ENCODE measurements at places on chromosomes 11 and 22.

DNA sequence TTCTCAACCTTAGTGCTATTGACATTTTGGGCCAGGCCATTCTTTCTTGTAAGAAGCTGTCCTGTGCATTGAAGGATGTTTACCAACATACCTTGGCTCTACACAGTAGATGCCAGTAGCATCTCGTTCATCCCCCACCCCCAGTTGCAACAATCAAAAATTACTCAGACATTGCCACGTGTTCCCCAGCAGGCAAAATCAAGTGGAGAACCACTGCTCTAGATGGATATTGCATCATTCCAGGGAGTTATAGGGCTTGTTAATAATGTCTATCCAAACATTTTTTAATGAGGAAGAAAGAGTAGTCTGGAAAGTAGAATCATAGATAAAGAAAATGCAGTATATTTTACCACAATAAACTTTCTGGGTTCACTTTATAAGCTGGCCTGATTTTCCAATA lies 64.1 kb downstream of the PRMT3 start:
- no peak for DNase-seq

DNA sequence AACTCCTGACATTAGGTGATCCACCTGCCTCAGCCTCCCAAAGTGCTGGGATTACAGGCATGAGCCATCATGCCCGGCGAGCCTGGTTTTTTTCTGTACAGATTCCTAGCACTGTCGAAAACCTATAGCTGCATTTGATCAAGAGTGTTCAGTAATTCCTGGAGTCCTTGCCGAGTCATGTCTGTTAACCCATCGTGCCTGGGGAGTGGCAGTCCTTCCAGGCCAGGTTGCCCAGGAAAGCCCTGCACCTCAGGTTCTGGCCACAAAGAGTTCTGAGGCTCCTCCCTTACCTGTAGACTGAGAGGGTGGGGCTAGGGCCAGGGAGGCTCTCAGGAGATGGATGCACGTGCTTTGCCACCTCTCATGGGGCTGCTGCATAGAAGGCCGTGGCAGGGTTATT lies 17.0 kb downstream of the YDJC start:
- no peak for DNase-seq

- DNase-seq = no peak
Measured at GRCh38 chr22:20011123-20011992, 5.3 kb downstream of the ARVCF start.

- DNase-seq = no peak
Measured at GRCh38 chr11:19419021-19419750, 178.4 kb upstream of the E2F8 start.

DNA sequence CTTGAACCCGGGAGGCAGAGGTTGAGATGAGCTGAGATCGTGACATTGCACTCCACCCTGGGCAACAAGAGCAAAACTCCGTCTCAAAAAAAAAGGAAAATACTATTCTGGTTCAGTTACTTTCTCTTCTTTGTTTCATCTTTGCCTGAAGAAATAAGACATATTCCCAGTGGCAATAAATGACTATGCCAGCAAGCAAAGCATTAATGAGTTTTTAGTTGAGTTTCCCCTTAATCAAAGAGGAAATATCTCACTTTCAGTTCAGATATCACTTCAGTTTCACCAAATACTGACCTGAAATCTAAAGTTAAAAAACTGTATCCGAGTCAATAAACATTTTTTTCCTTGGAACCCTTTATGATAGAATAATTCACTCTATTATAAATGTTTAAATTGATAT lies 10.4 kb downstream of the PISD start:
- no peak for DNase-seq

GRCh38 chr11:86805873-86806310 lies 5.5 kb downstream of the PRSS23 start:
- no peak for DNase-seq

DNA sequence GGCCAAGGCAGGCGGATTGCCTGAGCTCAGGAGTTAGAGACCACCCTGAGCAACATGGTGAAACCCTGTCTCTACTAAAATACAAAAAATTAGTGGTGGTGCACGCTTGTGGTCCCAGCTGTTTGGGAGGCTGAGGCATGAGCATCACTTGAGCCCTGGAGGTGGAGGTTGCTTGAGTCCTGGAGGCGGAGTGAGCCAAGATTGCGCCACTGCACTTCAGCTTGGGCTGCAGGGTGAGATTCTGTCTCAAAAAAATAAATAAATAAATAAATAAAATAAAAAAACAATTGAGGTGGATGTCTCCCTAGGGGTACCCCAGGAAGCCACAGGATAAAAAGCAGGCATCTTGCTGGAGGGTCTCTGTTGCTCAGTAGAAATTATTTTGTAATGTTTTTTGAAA lies 14.1 kb downstream of the PTPRJ start:
- DNase-seq = no peak

GRCh38 chr11:78981153-78981552 lies 406.5 kb upstream of the NARS2 start:
- DNase-seq = no peak

- no peak for DNase-seq
Measured at GRCh38 chr11:122647736-122648275, 7.7 kb upstream of the UBASH3B start.

- DNase-seq = no peak
Measured at GRCh38 chr11:113272281-113272680, 42.1 kb upstream of the TTC12 start.

DNA sequence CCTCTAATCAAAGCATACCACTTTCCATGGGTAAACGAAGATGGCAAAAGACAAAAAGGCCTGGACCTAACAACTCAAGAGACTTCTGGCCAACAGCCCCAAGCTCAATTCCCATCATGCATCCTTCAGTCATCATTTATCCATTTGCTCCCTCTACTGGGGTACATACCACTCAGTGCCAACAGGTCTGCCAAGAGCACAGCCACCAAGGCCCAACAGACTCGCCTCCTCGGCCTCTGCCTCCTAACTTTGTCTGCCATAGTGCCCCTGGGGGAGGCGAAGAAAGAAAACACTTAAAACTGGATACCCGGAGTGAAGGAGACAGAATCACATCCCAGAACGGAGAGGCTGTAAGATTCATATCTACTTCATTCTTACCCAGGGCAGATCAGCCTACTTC lies 1.1 kb downstream of the HYOU1 start:
- DNase-seq = no peak

GRCh38 chr11:7611411-7611810 lies 61.9 kb downstream of the CYB5R2 start:
- DNase-seq = no peak

DNA sequence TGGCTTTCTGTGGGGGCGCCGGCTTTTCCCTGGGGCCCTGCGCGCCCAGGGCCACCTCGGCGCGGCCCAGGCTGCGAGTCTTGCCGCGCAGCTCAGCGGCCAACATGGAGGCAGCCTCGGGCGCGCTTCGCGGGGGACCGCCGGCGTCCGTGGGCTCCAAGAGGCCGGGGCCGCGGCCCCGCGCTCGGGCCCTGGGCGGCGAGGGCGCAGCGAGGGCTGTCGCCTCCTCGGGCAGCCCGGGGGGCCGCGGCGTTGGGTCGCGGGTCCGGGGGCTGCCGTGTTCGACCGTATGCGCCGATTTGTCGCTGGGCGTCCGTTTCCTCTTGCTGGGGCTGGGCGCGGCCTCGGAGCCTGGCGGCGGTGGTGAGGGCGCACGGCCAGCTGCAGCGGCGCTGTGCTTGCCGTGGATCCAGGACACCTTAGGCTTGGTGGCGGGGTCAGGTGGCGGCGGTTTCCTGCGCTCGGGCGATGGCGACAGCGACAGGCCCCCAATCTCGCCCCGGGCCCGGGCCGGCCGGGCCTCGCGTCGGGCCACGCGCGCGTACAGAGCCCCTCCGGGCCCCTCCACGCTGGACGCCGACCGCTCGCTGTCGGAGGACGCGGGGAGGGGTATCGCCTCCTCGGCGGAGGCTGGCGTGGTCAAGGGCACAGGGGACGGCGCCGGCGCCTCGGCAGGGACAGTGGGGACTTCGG lies 11.9 kb downstream of the SCARF2 start:
- no peak for DNase-seq

DNA sequence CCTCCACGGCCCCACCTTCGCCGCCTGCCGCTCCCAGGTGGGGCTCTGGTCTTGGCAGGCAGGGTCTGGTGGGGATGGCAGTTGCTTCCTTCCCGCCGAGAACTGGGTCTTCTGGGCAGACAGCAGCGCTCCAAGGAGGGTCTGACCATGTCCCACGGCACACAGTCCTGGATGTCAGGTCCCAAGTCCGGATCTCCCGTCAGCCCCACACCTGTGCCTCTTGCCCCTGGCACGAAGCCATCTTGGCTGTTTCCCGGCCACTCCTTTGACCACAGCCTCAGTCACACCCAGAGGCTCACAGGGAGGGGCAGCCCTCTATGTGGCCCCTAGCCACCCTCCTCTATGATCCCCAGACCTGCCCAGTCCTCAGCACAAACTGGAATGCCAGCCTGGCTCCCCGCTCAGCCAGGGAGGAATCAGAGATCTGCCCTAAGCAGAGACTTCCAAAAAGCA lies 14.3 kb downstream of the MUC5B start:
- no peak for DNase-seq

GRCh38 chr11:23320131-23320530 lies 459.9 kb upstream of the CCDC179 start:
- no peak for DNase-seq

- DNase-seq = no peak
Measured at GRCh38 chr11:76888989-76889388, 28.3 kb downstream of the ACER3 start.

DNA sequence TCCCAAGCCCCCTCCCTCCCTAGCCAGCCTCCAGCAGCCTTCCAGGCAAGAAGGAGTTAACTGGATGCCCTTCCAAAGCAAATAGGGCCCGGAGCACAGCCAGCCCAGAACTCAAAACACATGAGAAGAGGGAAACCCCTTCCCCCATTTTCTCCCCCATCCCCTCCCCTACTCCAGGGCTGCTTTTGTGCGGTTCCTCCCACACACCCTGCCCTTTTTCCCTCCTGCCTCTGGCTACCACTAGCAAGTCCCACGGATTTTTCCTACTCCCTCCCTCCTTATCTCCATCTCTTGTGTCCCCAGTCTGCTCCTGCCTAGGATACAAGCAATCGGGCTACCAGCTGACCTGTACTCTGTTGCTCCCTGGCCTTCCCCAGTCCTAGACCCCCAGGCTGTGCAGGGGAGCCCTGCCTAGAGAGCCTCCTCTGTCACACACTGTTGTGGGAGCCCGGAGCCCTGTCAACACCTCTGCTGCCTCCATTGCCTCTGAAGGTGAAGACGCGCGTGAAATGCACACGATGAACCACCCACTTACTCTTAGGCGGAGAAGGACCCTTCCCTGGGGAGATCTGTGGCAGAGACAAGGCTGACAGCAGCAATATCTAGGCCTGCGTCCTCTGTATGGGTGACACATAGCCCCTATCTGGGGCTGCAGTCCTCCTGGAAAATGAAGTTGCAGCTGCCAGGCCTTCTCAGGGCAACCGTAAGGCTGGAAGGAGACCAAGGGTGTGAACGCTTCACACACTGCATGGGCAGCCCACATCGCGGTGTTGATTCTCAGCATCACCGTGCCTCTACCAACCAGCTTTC lies 282.8 kb downstream of the MN1 start:
- DNase-seq = no peak

- DNase-seq = peak; percentile 90
Measured at GRCh38 chr11:64688534-64688982, 34.4 kb downstream of the NRXN2 start.

- DNase-seq = no peak
Measured at GRCh38 chr11:9855579-9856287, 191.9 kb downstream of the SWAP70 start.

DNA sequence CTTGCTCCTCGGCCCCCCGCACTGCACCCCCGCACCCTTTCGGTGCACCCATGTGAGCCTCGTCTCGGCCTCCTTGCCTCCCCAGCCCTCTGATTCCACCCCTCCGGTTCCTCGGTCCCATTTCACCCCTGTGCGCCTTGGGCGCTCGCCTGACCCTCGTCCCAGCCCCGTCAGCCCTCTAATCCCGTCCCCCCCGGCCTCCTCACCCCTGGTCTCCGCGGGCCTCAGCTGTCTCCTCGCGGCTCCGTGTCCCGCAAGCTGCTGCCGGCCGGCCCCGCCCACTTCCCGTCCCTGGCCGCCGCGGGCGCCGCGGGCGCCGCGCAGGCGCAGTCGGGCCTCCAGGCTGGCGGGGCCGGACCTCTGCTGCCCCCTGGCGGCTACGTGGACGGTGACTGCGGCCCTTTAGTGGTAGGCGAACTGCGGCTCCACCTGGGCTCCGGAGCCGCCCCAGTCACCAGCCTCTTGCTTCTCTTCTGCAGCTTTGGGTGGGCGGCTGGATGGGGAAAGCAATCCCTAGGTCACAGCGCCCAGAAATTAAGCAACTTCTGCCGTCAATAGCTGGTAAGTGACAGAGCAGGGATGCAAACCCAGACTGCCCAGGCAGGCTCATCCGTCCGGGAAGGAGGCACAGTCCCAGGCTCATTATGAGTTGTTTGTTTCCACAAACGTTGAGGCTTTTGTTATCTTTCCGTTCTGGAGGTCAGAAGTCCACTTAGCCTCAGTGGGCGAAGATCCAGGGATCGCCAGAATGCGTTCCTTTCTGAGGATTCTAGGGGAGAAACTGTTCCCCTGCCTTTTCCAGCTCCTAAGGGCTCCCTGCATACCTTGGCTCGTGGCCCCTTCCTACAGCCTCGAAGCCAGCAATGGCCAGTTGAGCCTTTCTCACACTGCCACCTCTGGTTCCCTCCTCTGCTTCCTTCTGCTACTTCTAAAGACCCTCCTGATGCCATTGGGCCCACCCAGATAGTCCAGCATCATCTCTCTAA lies at the start of gene PPM1F:
TSS of gene PPM1F (minus strand) at position 263 of the 986 bp plus-strand sequence. CDS start 6,800 bp downstream, outside the sequence.
- peak; percentile 86 for DNase-seq

DNA sequence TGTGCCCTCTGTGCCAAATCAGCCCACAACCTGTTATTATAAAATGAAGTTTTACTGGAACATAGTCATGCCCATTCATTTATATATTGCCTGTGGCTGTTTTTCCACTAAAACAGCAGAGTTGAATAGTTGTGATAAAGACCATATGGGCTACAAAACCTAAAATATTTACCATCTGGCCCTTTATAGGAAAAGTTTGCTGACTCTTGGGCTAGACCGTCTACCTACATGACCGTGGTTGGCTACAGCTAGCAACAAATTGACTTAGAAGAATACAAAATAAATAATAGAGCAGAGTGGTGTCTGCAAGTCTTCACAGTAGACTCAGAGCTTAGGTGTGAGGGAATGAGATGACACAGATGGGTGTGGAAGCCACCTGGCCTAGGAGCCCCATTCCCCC lies 11.2 kb upstream of the IL18BP start:
- no peak for DNase-seq

- no peak for DNase-seq
Measured at GRCh38 chr11:121864660-121865059, 251.4 kb downstream of the BLID start.

GRCh38 chr11:71574418-71574817 lies 8.3 kb downstream of the KRTAP5-11 start:
- no peak for DNase-seq

All from dorsolateral prefrontal cortex (tissue), 122 donors.